ENCODE measurements at places on chromosomes 4 and X.

GRCh38 chrX:77293331-77293995 lies 153.7 kb upstream of the FGF16 start:
- no peak for DNase-seq

DNA sequence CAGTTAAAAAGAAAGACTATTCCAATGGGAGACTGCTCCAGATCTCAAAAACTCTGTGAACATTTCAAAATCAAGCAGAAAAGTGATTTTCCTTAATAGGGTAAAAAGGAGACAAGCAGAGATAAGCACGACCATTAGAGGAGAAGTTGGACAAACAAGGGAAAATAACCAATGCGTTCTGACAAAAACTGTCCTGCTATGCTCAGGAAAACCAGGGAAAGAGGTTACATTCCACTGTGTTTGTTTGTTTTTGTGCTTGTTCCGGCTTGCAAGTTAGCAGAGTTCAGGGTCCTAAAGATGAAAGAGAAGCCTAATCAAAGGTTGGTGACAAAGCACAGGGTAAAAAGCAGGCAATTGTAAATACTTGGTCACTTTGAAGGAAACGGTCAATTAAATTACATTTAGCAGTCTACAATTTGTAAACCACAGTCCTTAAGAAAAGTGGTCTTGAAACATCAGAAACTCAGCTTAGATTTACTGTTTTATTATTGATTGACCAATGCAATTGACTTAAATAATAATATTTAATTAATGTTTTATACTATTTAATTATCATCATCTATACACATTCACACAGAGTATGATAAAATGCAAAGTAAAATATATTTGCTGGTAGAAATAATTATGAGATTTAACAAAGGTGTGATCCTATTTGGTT lies 186.2 kb upstream of the CPXCR1 start:
- DNase-seq = no peak

DNA sequence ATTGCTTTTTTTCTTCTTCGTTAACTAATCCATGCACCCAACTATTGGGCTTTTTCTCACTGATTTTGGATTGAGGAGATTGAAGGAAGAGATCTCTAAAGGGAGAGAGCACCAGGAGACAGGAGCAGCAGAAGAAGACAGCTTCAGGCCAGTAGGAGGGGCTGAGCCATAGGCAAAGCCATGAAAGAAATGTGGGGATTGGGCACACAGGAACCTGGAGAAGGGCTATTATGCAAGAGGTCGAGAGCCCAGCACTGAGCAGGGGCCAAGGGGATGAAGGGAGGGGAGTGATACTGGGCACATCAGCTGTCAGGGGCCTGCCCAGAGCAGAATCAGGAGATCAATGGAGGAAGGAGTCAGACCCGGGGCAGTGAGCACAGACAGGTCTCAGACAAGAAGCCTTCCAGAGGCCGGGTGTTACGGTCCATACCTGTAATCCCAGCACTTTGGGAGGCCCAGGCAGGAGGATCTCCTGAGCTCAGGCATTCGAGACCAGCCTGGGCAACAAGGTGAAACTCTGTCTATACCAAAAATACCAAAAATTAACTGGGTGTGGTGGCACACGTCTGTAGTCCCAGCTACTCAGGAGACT lies 140.9 kb downstream of the BCOR start:
- no peak for DNase-seq

DNA sequence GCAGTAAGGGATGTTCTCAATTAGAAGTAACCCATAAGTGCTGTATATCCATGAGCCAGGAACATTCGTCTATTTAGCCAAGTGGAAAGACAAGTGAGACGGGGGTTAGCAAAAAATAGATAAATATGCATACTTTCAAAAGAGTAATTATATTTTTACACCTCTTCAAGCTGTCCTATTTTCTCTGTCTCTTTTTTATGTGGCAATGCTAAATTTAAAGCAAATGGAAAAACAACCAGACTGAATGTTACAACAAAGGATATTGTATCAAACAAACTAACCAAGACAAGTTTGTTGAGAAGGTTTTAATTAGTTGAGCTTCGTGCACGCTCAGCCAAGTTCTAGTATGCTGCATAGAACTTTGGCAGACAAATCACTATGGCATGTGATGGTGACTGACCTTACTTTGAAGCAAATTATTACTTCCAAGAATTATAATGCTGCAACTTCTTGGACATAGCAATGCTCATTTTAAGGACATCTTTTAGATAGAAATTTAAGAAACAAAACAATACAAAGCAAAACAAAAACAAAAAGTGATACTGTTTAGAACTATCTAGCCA lies 61.4 kb upstream of the TMEM150C start:
- no peak for DNase-seq

DNA sequence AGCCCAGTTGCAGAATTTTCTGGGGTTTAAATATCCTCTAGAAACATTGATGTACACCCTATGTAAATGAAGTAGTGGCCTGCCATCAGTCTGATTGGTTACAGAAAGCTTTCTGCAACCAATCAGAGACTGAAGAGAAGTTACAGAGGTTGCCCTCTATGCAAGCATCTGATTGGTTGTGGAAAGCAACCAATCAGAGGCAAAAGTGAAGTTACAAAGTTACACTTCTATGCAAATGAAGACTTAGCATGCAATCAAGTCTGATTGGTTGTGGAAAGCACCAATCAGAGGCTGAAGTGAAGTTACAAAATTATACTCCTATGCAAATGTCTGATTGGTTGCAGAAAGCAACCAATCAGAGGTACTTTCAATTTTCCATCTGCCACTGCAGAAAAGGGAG lies 51.9 kb upstream of the USP9X start:
- DNase-seq = no peak

DNA sequence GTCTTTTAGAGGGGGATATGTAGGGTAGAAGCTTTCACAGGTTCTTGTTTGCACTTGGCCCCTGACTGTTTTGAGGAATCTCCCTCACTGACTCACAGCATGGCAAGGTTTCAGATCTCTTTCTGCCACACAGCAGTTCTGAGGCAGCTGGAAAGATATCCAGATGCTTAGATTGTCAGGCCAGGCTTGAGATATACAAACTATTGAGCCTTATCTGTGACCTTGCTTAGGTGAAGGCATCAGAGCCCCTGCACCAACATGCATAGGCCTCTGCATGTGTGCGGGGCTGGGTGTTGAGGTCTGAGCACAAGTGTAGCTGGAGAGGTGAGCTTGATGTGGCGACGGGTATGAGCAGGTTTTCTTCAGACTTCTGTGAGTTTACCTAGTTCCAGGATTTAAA lies 80.9 kb upstream of the MSANTD1 start:
- no peak for DNase-seq

DNA sequence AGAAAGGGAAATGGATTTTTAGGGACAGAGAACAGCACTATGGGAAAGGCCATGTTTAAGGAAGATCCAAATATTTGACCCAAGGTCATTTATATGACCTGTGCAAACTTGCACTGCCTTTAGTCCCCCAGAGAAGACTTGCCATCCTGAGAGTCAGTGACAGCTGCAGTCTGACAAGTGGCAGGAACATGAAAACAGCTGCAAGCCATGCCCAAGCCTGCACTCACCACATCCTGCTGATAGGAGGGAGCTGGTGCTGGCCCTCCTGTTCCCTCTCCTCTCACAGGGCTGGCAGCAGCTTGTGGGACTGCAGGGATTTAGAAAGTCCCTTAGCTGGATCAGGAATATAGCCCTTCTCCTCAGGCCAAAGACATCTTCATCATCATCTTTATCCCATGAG lies 187.7 kb downstream of the RAP1GDS1 start:
- DNase-seq = no peak

- DNase-seq = no peak
These were observed 19.0 kb upstream of the MRPL1 start for GRCh38 chr4:77843628-77844027.

GRCh38 chr4:172207886-172208285 lies 394.7 kb downstream of the GALNTL6 start:
- DNase-seq = no peak

- peak; percentile 1 for DNase-seq
These were observed 94.1 kb upstream of the ACSL4 start for GRCh38 chrX:109826954-109827708.

- no peak for DNase-seq
These were observed 59.1 kb downstream of the FAM184B start for GRCh38 chr4:17722356-17722700.

DNA sequence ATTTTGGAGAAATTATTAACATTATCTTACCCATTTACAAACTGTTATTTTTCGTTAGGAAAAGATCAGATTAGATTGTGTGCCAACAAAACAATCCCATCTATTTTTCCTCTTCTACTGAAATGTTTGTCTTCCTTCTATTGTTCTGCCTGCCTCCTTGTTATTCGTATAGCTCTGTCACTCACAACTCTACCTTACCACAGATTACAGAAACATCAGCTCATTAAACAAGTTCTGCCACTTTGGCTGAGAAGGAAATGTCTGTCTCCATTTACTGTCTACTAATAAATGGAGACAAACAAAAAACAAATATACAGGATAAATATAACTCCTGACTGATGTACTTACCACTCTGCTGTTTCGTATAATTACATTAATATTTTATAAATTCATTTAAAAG lies 211.4 kb downstream of the ENOX2 start:
- DNase-seq = no peak

GRCh38 chr4:149120331-149121022 lies 678.3 kb upstream of the NR3C2 start:
- no peak for DNase-seq

- DNase-seq = no peak
These were observed 288.0 kb downstream of the SH2D1A start for GRCh38 chrX:124634363-124634762.

DNA sequence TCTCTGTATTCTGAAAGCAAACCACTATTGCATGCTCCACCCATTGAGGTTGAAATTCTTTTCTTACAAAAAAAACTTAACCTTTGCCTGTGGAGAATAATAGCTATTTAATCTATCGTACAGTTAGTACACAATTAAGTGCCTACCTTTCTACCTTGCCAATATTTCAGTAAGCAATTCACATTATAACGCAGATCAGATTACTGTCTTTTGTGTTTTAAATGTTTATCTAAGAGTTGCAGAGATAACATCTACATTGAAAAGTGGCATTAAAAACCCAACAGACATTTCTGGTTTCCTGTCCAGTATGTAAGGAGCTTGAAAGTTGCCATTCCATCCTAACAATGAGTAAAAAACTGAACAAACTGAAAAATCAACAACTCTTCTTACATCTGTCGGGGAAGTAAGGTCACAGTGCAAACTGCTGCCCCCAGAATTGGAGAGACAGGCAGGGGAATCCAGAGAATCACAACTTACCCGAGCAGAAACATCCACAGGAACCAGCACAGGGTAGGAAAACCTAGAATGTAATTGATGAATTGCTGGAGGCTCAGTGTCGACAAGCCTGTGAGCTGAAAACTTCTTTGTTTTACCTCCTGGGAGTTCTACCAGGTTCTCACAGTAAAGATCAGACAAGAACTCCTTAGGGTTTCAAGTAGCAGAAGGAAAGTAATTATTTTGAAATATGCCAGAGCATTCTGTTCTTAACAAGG lies 27.3 kb upstream of the ACSL4 start:
- DNase-seq = no peak

DNA sequence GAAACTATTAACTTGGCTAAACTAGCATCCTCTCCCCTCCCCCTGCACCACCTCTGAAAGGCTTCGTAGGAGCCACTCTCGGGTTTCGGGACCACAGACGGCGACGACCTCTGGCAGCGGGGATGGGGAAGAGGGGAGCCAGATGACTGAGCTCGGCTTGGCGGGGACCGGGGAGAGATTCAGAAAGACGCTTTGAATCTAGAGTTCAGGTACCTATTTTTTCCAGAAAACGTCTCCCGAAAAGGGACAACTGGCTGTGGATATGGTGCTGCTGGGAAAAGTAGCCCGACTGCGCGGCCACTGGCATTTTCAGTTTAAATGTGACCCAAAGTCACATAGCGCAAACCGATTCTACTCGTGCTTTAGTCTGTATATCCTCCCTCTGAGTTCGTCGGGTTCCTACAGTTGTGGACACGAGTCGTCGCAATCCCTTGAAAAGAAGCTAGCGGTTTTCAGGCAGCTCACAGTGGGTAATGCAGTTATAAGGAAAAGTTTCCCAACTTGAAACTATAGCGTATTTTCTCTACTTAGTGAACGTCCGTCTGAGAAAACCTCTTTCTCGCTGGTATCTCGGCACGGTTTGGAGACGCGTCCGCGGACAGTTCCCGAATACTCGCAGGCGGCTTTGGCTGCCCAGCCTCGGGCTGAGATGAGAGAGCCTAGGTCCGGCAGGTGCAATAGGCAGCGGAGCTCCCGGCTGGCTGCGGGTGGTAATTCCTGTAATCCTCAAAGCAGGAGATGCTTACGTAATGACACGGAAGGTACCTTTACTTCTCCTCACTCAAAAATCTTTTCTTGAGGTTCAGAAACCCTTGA lies 1.3 kb downstream of the PARM1 start:
- DNase-seq = no peak

- no peak for DNase-seq
These were observed 250.5 kb downstream of the TLL1 start for GRCh38 chr4:166123546-166123945.

GRCh38 chr4:31649878-31650277 lies 929.7 kb downstream of the PCDH7 start:
- no peak for DNase-seq

GRCh38 chr4:112546476-112546875 lies 30.5 kb upstream of the NEUROG2 start:
- no peak for DNase-seq

GRCh38 chrX:56794404-56795230 lies 65.6 kb downstream of the NBDY start:
- DNase-seq = no peak

GRCh38 chrX:105645667-105646357 lies 176.5 kb upstream of the NRK start:
- DNase-seq = no peak

DNA sequence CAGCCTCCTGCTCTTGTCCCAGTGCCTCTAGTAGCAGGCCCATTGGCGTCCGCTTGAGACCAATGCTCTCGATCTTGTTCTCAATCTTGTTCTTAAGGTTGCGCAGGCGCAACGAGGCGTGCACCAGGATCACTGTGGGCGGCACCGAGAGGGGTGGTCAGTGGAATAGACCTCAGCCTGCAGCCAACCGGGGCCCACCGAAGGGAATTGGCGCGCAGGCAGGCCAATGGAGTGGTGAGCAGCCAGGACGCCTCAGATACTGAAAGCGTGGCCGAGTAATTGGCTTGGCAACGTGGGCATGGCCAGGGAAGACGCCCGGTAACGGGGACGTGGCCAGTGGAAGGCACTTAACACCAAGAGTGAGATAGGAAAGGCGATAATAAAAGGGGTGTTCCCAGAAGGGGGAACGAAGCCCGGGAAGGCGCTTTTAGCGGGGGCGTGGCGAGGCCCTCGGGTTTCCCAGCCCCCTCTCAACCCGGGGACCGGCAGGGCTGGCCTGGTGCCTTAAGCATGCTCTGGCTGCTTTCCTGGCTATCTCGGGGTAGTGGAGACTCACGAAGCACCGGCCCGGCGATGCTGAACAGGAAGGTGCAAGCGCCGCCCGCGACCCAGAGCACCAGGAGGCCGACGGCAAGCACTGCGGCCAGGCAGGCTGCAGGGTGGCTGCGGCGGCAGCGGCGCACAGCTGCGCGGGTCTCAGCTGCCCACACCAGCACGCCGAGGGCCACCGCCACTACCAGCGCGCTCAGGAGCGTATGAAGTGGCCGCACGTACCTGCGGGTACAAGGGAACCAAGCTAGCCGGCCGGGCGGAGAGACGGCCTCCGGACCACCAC lies 1.7 kb downstream of the PRAF2 start:
- DNase-seq = no peak

- no peak for DNase-seq
These were observed 53.9 kb downstream of the CAPN6 start for GRCh38 chrX:111216293-111216801.

Measured in SW 1271 (cell line).